Tibial artery (tissue), 4 donors: ENCODE measurements at places on chromosomes 6 and 20.

GRCh38 chr6:11283629-11284028, 51.2 kb upstream of the NEDD9 start:
- DNase-seq: no peak

DNA sequence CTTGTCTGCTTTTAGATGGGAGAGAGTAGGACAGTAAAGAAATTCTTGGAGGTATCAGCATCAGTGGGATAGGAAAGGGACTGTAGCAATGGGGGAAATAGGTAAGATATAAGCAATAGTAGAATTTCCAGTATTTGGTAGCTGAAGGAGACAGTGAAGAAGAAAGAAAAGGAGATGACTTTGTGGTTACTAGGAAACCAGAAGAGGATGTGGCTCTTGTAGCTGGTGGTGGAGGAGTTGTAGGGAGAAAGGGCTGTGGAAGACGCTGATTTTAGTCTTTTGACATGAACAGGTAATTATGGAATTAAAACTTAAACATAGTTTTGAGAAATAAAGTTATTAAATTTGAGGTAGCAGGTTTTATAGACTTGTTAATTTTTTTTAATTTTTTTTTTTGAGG, 26.1 kb downstream of the SH3BGRL2 start:
- DNase-seq: no peak

GRCh38 chr6:71187141-71187540, 101.5 kb upstream of the OGFRL1 start:
- DNase-seq: no peak

DNA sequence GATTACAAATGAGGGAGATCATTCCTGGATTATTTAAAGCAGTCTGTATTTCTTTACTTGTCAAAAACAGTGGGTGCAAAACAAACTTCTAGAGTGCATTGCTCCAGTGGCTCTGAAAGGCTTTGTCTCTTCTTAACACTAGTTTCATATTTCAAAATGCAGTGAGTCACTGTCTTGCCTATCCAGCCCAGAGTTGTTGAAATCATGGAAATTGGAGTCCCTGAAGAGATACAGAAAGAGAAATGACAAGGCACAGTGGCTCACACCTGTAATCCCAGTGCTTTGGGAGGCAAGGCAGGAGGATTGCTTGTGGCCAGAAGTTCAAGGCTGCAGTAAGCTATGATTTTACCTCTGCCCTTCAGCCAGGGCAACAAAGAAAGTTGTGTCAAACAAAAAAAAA, 11.3 kb downstream of the SLC2A12 start:
- DNase-seq: no peak

GRCh38 chr6:157087974-157088373, 235.3 kb downstream of the TMEM242 start:
- DNase-seq: no peak

GRCh38 chr6:116191881-116192280, 62.0 kb downstream of the TSPYL4 start:
- no peak for DNase-seq

- no peak for DNase-seq
Observed at GRCh38 chr6:33886673-33887144, 82.9 kb upstream of the MLN start.

DNA sequence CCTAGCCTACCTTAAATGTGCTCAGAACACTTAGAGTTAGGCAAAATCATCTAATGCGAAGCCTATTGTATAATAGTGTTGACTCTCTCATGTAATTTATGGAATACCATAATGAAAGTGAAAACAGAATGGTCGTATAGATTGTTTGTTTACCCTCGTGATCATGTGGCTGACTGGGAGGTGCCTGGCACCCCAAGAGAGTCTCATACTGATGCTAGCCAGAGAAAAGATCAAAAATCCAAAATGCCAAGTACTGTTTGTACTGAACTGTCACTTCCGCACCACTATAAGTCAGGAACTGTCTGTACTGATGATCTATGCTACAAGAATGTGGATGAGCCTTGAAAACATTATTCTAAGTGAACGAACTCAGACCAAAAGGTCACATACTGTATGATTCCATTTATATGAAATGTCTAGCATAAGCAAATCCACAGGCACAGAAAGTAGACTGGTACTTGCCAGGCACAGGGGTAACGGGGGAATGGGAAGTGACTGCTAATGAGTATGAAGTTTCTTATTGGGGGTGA, 22.4 kb downstream of the ZMYND8 start:
- DNase-seq: no peak
